ENCODE measurements at places on chromosomes 3 and 15. TPM values are rescaled to one million over a fixed set of nuclear protein-coding genes. Genes with fewer than 3 reads are reported as not detected.
A peak's percentile ranks its signal among the peaks of the same experiment; 100 is the strongest.

The SLC25A26 gene
- total RNA-seq: 16.9 TPM

DNA sequence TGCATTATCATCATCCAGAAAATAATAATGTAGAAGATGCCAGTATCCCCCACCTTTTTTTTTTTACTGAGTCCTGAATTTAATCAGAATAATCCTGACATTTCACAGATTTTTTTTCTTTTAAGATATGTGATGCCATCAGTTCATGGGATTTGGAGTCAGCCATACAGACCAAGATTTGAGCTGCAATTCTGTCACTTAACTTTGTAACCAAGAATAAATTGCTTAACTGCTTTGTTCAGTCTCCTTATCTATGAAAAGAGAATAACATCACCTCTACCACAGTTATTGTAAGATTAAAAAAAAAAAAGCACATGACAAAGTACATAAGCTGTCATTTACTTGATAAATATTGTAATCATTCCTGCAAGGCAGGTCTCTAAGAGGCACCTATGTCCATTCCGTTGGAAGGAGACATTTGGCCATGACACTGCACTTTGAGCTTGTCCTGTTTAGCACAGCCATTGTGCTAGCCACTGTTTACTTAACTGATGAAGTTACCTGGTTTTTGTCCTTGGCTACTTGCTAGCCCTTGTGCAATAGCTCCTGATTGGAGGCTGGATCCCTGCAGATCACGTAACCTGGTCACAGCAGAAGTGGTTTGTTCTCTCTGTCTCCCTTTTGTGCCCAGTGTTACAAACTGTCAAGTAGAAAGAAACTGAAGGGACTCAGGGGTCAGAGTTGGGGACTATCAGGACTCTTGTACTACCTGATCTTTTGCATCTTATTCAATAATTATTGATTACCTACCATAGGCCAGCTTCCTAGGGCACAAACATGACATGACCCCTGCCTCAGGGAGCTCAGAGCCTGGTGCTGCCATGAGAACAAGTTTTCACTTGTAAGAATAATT lies 306.0 kb downstream of the WDR72 start:
- DNase-seq: no peak

DNA sequence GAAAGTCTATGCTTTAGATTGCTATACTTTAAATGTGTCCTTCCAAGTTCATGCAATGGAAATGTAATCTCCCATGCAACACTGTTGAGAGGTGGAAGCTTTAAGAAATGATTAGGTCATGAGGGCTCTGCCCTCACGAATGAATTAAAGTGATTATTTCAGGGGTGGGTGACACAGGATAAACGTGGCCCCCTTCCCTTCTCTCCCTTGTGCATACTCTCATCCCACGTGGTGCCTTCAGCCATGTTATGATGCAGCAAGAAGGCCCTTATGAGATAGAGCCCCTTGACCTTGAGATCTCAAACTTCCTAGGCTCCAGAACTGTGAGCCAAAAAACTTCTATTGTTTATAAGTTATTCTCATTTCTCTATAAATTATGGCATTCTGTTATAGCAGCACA lies 183.3 kb downstream of the TNIK start:
- no peak for DNase-seq

The UBA7 gene
- total RNA-seq: 5.8 TPM

GRCh38 chr15:78450285-78450858 lies 12.4 kb downstream of the IREB2 start:
- no peak for DNase-seq

DNA sequence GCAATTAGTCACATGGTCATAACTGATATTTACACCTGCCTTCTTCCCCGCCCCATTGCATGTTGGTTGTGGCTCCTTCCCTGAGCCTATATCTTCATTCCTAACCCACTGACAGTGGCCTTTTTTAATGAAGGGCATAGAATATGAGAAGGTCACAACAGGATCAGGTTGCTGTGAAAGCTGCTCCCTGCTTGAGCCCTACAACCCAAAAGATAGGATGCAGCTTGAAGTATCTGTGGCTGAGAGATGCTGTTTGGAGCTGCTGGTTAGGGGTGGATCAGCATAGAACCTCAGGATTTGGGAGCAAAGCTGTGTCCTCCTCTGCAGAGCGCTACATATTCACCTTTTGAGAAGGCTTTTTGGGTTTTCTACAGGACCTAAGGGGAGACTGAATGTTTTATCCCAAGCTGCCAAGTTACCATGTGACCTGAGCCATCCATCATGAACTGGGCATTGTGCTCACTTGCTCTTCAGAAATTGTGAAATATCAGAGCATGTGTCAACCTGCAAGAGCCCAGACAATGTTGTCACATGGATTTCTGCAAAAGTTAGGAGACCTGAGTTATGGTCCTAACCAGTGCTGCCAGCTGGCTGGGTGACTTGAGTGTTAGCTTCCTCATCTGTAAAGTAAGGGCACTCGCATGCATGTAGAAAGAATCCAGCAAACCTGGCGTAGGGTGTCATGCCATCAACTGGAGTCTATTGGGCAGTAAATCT lies 49.8 kb upstream of the ARL8B start:
- no peak for DNase-seq

DNA sequence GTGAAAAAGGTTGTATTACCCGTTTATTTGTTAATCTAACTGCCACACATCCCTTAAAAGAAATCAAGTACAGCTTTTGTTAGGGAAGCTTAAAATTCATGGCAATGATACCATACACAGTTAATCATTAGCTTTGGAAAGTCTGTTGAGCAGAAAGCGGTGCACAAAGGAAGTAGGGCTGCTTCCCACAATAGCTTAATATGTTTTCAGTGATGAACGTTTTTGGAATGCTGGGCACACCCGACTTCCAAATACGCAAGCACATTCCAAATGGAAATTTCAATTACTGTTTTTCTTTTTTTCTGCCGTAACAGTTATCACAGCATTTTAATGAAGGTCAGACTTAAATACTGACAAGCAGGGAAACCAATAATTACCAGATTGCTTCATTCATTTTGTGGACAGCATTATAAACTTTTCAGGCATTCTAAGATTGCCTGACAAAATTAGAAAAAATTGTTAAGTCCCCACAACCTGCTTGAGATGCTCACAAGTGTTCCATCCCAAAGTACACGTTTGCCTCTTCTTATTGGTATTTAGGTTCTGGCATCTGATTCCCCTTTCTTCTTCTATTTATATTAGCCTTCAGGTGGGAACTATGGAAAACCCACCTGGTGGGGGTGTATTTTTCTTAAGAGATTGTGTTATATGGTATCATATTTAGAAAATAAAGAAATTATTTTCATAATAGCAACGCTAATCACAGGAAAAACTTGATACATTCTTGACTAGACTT lies 1.1 kb upstream of the ECT2 start:
- DNase-seq: peak; percentile 79

The FGF12 gene
- 0.35 TPM for total RNA-seq

- DNase-seq: peak; percentile 16
These were observed 69.7 kb upstream of the LINGO1 start for GRCh38 chr15:77702211-77702957.

The SPRED1 gene
- 28.1 TPM for total RNA-seq

- DNase-seq: no peak
These were observed 242.2 kb upstream of the ZPLD1 start for GRCh38 chr3:102192575-102192974.

DNA sequence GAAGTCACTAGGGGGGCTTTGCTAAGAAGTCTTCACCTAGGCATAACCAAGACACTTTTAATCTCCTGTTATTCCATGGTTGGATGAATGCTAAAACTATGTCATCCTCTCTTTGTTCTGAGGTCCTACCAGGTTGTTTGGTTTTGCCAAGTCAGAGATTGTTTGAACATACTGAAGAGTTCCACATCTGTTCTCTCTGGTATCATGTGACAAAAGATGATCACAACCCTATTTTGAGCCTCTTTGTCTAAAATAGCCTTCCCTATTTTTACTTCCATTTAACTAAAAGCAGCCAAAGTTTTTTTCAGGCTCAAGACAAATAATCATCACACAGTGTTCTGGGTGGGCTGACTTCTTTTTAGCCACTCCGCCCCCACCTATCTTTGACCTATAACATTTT lies 218.4 kb upstream of the LMCD1 start:
- no peak for DNase-seq

GRCh38 chr3:174949523-174949922 lies 90.4 kb downstream of the NAALADL2 start:
- peak; percentile 68 for DNase-seq

DNA sequence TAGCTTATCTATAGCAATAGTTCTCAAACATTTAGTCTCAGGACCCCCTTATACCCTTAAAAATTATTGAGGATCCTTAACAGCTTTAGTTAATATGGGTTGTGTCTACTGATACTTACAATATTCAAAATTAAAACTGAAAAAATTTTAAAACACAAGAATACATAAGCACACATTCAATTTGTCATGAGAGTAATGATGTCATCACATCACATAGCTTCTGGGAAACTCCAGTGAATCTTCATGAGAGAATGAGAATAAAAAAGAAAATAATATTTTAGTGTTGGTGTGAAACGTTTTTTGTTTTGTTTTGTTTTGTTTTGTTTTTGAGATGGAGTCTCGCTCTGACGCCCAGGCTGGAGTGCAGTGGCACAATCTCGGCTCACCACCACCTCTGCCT lies 25.2 kb upstream of the ACP3 start:
- no peak for DNase-seq

DNA sequence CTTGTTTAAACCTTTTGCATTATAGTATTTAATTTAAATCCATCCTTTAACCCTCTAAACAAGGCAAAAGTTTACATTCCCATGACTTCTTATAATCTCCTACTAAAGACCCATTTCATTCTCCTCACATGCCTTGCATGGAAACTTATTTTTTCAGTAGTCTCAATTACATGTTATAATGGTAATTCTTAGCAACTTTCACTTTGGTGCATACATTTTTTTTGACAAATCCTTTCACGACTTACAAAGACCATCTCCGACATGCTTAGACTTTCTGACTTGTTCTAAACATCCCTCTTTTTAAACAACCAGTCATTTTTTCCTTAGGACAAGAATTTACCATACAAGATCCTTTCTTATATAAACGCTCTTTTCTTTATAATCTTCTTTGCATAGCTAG lies 615.4 kb upstream of the GBE1 start:
- no peak for DNase-seq

GRCh38 chr3:56363720-56364119 lies 104.5 kb downstream of the ERC2 start:
- no peak for DNase-seq

The PPM1M gene
- 16.2 TPM for total RNA-seq

- DNase-seq: peak; percentile 5
These were observed 173.4 kb upstream of the TP63 start for GRCh38 chr3:189457631-189458412.

The SPINT1 gene
- not detected for total RNA-seq

The MST1R gene
- total RNA-seq: 1.1 TPM

The CRYGS gene
- 0.66 TPM for total RNA-seq

DNA sequence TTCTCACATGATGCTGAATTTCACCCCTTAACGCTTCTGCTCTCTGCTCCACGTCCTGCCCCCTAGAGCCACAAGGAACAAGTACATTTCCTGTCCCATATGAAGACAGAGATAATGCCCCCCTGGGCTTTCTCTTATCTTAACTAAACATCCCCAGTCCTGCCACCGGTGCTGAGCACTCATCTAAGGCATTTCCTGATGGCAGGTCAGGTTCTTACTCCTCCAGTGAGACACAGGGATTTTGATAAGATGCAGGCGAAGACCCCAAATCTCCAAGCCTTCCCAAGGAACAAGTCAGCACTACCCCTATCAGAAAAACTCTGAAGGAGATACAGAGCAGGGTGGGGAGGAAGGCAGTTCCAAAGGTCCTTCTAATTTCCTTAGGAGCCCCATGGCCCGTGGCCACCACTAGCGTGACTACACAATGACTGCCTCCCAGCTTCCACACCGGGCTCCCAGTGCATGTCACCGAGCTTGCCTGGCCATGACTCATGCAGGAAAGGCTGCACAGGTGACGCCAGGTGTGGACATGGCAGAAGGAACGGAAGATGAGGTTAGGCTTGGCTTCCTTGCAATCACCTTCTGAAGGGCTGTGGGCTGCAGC lies 152.9 kb downstream of the XXYLT1 start:
- DNase-seq: no peak

- DNase-seq: no peak
These were observed 487.5 kb upstream of the KCNMB2 start for GRCh38 chr3:178048768-178049167.

DNA sequence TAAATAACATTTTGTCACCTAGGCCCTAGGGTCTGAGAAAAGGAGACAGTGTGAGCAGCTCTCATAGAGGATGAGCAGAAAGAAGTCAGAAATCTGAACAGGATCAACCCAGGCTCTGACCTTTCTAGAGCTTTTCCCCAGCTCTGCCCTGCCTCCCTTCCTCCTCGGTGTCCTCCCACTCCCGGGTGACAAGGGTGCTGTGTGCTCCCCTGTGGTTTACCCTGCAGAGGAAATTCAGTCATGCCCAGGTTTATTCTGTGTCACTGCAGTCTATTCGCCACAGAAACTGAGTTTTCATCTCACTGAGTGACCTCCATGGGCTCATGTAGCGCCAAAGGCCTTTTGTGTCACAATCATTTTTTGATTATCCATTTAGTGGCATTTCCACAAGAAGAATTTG lies 76.6 kb downstream of the IL12A start:
- no peak for DNase-seq

The LEKR1 gene
- total RNA-seq: 1.6 TPM

The SGO1 gene
- 10.6 TPM for total RNA-seq
